ENCODE measurements at places on chromosomes 4 and X. TPM values are rescaled to one million over a fixed set of nuclear protein-coding genes. Genes with fewer than 3 reads are reported as not detected.

- DNase-seq = no peak
Measured at GRCh38 chrX:476724-477075, 90.0 kb upstream of the PPP2R3B start.

DNA sequence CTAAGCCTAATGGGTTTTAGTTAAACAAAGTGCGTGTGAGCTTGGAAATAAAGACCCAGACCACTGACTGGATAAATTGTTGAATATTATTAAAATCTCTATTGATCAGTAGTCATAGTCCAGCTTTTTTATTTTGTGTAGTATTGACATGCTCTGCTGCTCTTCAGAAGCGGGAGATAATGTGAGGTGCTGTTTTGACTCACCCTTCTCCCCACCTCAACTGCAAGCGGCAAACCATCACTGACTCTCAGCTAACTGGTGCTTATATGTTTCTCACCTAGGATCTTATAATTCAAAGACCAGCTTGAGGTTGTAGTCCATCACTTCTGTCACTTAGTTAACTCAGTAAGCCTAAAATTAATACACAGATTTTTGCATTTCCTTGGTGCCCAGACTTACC lies 72.2 kb downstream of the COMMD8 start:
- no peak for DNase-seq

DNA sequence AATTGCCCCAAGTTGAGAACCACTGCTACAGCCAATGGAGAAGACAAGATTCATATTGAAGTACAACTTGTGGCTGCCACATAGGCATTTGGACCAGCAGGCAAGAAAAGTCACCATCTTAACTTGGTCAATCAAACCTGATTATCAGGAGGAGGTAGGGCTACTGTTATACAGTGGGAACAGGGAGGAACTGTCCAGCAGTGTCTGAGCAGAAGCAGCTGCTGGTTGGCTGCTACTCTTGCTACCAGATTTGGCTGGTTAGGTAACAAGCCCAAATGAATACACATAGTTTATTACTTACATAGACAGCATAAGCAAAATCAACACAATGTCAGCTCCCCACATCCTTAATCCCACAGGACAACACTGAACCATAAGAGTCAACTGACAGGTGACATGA lies 39.4 kb downstream of the ATP1B4 start:
- DNase-seq = no peak

STAG2 gene
- 87.8 TPM for total RNA-seq
